ACHN (cell line): ENCODE measurements at places on chromosomes 1 and 21.

DNA sequence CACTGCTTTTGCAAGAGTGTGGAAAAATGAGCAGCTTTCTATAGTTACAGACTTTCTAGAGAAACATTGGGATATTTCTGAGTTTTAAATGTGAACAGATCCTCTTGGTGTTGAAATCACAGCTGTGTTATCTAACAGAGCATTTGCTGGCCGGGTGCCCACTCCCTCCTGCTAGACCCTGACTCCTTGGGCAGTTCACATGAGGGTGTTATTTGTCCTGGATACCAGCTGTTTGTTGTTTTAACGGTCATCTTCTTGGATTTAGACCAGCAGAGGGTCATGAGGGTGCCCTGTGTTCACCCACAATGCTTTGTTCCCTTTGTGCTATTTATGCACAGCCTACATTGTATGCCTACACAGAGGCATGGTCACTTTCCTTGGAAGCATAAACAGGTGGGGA is 67.1 kb downstream of the CENPF start:
- DNase-seq: no peak

- DNase-seq: peak; percentile 39
Observed at GRCh38 chr1:179031855-179032513, 6.3 kb downstream of the FAM20B start.

DNA sequence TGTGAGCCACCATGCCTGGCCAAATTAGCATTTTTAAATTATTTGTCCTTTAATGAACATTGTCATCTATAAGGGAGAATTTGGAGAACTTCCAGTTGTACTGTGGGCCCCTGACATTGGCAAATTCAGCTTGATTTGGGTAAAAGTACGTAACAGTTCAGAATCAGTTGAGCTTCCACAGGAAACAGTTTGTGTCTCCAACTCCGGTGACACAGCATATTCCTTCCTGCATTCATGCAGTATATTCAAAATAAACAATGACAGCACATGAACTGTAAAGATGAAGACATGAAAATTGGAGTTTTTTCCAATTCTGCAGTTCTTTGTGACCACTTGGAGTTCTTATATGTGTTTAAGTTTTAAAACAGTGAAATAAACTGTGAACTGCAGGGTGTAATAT is 28.2 kb downstream of the RNF220 start:
- no peak for DNase-seq

DNA sequence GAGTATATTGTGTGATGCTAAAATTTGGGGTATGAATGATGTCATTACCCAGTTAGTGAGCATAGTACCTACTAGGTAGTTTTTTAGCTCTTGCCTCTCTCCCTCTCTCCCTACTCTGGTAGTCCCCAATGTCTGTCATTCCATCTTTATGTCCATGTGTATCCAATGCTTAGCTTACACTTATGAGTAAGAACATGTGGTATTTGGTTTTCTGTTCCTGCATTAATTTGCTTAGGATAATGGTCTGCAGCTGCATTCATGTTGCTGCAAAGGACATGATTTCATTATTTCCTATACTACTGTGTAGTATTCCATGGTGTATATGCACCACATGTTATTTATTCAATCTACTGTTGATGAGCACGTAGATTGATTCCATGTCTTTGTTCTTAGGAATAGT is 54.4 kb upstream of the NEGR1 start:
- no peak for DNase-seq

DNA sequence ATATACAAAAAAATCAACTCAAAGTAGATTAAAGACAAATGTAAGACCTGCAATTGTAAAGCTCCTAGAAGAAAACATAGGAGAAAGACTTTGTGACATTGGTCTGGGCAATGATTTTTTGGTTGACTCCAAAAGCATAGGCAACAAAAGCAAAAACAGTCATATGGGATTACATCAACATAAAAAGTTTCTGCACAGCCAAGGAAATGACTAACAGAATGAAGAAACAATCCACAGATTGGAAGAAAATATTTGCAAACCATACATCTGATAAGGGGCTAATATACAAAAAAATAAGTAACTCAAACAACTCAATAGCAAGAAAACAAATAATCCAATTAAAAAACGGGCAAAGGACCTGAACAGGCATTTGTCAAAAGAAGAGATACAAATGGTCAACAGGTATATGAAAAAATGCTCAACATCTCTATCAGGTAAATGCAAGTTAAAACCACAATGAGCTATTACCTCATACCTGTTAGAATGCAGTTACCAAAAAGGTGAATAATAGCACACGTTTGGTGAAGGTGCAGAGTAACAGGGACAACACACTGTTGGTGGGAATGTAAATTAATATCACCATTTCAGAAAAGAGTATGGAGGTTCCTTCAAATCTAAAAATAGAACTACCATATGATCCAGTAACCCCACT is 173.7 kb upstream of the COA6 start:
- DNase-seq: no peak

DNA sequence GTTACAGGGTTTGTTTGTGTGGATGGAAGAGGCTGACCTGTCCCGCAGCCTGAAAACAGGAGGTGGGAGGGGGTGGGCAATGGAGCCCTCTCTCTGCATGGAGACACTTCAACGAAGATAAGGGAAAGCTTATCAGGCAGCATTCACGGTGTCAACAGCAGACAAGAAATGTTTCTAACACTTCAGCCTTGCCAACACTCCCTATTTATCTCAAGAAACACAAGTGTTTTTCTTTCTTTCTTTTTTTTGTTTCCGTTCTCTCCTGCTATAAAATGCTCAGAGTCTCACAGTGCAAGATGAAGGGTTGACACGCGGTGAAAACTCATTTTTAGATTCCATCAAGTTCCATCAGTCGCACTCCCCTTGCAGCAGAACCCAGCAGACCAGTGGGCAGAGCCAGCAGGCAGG is 594.4 kb downstream of the MATN1 start:
- no peak for DNase-seq

DNA sequence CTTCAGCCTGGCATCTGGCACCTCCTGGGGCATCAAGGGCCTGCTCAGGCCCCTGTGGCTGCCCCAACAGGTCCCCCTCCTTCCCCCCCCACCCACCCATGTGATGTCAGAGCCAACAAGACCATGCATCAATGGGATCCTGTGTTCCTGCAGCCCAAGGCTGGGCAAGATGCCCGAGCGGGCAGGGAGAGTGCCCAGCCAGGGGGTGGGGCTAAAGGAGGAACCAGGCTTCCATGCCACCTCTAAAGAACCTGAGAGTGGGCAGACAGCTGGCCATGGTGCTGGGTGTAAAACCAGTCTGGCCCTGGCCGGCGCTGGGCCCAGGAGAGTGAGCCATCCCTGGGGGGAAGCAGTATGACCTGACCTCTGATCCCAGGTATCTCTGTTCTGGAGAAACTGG is 7.6 kb downstream of the COL16A1 start:
- DNase-seq: no peak
